ENCODE measurements at places on chromosomes 2 and 18.
A peak's percentile ranks its signal among the peaks of the same experiment; 100 is the strongest.

GRCh38 chr2:10449838-10450691 is 1.9 kb upstream of the ODC1 start:
- peak; percentile 80 for DNase-seq

- no peak for DNase-seq
Observed at GRCh38 chr18:63063171-63063570, 256.4 kb downstream of the BCL2 start.

GRCh38 chr18:48122376-48122775 is 191.9 kb upstream of the SMAD2 start:
- DNase-seq = no peak

GRCh38 chr2:146496248-146496647 is 1348.6 kb upstream of the ACVR2A start:
- no peak for DNase-seq

- no peak for DNase-seq
Observed at GRCh38 chr2:145190031-145190703, 670.2 kb upstream of the ZEB2 start.

DNA sequence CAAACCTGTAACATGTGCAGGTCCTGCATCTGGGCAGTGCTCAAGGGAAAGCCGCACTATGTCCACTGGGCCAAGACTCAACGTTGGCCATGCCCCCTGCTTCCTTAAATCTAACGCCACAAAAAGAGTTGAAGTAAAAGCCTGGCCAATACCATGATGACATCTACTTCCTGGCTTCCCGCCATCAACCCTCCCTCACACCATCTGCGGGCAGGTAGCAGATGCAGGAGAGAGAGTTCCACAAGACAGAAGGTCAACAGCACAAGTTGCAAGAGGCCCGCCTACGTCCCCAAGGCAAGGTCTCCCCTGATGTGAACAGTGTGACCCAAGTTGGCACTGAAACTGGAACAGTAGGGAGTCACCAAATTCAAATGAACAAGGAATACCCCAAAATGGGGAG is 48.4 kb downstream of the ABCG8 start:
- DNase-seq = no peak

GRCh38 chr2:37790019-37790418 is 118.6 kb upstream of the CDC42EP3 start:
- DNase-seq = no peak

DNA sequence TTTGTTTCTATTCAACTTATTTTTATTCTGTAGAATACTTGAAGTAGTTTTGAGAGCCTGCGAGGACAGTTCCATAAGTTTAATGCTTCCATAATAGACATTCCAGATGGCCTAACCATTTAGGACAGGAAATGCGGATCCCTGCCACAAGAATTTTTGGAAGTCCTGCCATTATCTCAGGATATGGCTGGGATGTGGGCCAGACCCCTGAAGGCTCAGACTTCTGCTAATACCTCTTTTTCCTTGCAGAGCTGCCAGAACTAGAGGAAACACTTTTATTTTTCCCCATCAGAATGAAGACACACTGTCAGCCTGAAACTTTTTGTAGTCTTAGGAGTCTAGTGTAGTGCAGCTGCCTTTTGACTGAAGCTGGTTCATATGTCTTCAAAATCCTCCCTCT is 806.5 kb downstream of the TDRD15 start:
- no peak for DNase-seq

GRCh38 chr2:181887045-181887444 is 4.5 kb upstream of the ITPRID2 start:
- no peak for DNase-seq

DNA sequence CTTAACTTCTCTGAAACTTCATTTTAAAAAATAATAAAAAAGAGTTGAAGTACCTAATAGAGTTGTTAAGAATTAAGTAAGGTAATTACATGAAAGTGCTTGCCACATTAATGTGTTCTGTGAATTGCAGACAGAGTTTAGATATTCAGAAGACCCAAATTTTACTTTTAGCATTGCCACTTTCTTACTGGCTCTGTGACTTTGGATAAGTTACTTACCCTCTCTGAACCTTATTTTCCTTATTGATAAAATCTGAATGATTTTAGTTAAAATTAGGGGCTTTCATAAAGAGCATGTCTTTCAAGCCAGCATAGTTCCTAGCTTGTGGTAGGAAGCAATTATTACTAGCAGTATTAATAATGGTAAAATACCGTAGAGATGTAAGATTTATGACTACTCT is 101.2 kb upstream of the CREB1 start:
- DNase-seq = no peak

DNA sequence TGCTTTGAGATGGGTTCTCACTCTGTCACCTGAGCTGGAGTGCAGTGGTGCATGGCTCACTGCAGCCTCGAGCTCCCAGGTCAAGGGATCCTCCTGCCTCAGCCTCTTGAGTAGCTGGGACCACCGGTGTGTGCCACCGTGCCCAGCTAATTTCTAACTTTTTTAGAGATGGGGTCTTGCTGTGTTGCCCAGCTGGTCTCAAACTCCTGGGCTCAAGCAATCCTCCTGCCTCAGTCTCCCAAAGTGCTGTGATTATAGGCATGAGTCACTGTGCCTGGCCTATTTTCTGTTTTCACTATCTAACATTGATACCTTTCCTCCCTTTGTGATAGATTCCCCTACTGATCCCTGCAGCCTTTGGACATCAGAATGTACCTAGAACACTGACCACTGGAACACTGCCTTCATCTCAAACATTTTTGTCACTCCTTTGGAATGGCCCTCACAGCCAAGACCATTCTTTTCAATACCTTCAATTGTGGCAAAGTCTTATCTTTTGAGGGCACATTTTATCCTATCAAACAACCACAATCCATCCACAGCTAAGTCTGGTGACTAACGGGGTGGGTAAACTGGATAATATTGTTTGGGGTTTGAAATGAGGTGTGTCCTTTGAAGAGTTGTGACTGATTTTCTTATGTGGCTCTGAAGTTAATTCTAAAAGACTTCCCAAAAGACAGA is 43.7 kb downstream of the EPAS1 start:
- DNase-seq = no peak

All from A549 (cell line).